ENCODE measurements at places on chromosomes 16 and 17.

DNA sequence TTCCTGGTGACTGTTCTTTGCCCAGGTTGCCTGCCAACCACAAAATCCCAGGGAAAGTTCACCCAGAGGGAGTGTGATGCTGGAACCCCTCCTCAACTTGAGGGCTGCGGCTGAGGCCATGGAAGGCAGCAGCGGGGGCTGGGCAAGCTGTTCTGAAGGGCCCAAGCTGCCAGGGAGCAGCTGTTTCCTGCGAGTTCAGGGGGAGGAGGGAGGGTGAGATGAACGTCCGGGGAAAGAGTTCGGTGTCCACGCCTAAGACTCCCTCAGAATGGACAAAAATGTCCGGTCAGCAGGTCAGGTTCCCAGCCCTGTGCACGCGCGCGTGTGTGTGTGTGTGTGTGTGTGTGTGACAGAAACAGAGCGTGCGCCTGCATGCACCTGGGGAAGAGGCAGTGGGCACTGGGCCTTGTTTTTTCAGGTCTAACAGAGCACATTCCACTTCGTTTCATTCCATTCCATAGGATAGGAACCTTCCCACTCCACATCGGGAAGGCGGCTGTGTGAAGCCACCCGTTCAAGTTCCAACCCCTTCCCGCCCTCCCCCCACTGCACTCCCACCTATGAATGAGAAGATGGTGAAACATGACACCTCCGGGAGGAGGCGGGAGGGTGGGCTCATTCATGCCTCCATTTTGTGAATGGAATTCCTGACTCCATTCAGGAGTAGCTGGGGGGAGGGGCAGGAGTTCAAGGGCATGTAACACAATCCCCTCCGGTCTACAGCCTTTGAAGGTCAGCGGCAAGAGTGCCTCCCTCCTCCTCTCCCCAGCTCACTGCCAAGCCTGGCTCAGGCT, 15.7 kb downstream of the ETV4 start:
- DNase-seq: no peak

- no peak for DNase-seq
These were observed 125.8 kb upstream of the TMEM97 start for GRCh38 chr17:28193241-28193640.

DNA sequence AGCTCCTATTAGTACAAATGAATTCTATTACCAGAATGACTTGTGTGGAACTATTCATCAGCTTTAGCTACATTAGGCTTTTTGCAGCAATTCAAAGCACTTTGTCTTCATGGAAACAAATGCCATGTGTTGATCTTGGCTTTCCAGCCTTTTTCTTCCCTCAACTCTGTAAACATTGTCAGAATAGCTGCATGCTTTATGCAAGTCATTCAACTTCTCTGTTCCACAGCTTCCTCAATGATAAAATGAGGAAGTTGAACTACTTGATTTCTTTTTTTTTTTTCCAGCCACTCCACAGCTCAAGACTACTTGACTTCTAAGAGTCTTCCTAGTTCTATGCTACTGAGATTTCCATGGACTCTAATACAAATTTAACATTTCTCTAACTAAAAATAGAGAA, 41.1 kb downstream of the KIAA0753 start:
- DNase-seq: no peak

- DNase-seq: no peak
These were observed 104.4 kb downstream of the IRX5 start for GRCh38 chr16:55035029-55035428.

- no peak for DNase-seq
These were observed 4.7 kb upstream of the CHMP6 start for GRCh38 chr17:80986816-80987475.

DNA sequence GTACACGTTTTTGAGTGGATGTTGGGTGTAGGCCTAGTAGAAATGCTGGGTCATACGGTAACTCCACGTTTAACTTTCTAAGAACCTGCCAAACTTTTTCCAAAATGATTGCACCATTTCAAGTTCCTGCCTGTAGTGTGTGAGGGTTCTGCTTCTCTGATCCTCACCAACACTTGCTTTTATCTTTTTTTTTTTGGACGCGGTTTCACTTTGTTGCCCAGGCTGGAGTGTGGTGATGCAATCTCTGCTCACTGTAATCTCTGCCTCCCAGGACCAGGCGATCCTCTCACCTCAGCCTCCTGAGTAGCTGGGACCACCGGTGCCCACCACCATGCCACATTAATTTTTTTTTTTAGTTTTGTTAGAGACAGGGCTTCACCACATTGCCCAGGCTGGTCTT, 23.5 kb downstream of the ZNF750 start:
- no peak for DNase-seq

- DNase-seq: no peak
These were observed at the start of gene TNFRSF17 for GRCh38 chr16:11964761-11965551. TSS of gene TNFRSF17 (plus strand) at chr16:11965210. CDS start at chr16:11965325, 115 bp downstream.

DNA sequence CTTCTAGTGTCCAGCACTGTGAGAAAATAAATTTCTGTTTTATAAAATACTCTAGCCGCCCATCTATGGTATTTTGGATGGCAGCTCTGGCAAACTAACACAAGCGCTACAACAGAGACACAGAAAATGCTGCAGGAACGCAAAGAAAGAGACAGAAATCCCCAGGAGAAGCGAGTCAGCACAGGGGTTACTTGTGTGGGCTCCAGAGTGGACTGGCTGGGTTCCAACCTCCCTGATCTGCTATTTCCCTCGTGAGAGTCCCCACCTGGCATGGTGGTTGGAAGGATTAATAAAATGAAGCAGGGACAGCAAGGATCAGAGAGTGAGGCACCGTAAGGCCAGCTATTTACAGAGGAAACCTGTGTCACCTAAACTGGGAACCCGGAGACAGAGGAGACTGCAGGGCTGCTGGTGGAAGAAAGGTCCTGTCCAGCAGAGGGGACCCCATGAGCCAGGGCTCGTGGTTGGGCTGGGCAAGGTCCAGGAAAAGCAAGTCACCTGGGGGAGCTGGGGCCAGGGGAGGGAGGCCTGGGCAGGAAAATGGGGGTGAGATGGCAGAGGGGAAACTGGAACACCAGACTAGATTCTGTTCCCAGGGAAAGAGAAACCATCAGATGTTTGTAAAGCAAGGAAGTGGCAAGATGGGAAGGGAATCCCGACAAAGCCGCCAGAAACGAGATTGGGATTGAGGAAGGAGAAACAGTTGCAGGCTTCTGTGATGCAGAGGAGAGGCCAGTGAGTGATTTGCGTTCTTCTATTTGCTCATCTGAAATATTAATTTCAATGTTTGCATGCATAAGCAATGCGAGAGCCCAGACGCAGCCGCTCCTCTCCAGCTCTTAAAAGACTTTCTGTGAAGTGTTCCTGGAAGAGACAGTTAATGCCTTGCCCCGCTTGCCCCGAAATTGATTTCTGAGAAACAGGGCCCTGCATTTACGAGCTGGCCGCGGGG, 63.0 kb upstream of the TEKT3 start:
- no peak for DNase-seq

DNA sequence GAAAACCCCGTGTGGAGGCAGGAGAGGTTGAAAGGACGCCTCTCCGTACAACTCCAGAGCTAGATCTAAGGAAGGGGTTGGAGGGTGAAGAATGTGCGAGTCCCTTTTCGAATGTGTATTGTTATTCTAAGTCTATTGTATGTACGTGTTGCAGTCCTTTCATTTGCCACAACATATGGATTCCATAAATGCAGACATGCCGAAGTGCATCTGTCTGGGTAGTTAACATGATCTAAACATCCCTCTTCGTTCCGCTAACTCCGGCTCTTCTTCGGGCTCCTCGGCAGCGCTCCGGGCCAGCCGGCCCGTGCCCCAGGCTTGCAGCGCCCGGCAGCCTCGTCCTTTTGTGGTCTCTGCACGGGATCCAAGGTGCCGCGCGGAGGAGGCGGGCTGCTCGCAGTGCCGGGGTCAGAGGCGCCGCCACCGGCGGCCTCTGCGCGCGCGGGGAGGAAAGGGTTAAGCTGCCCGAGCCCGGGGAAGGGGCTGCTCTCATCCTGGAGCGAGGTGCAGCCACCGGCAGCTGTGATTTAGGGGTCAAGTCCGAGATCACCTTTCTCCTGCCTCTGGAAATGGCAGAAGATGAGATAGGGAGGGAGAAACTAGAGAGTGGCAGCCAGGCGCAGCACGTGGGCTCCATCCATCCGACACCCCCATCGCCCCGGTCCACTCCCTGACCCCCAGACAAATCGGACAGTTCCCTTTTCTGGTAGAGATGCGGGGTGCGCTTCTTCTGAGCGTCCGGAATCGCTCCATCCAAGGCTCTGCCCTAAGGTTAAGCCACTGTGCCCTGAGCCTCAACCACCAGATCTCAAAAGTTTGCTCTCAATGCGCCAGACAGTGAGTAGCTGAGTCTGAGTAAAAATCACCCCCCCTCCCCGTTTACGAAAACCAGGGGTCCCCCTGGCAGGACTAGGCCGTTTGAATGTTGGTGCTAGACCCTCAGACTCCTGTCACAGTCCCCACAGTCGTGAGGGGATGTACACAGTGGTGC, 15.1 kb upstream of the ZFHX3 start:
- no peak for DNase-seq

DNA sequence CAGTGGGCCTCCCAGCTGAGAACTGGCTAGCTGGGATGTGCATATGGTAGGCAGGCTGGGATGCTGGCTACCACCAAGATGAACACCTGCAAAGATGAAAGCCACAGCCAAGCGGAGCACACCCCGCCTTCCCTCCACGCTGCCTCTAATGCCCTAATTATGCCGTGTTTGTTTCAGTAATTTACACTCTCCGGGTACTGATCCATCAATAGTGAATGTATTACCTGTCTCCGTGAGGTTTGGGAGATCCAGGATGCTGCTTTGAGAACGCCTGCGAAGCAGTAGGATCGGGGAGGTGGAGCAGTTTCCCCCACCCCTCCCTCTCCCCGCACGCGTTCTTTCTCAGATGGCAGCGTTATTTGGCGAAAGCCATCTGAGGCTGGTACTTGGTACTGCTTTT, 28.9 kb upstream of the GSE1 start:
- no peak for DNase-seq

- no peak for DNase-seq
These were observed 33.9 kb downstream of the CYB5D2 start for GRCh38 chr17:4176808-4177472.

GRCh38 chr16:83338941-83339340, 468.8 kb upstream of the HSBP1 start:
- no peak for DNase-seq

GRCh38 chr17:82385559-82386254, 14.1 kb downstream of the UTS2R start:
- DNase-seq: no peak

DNA sequence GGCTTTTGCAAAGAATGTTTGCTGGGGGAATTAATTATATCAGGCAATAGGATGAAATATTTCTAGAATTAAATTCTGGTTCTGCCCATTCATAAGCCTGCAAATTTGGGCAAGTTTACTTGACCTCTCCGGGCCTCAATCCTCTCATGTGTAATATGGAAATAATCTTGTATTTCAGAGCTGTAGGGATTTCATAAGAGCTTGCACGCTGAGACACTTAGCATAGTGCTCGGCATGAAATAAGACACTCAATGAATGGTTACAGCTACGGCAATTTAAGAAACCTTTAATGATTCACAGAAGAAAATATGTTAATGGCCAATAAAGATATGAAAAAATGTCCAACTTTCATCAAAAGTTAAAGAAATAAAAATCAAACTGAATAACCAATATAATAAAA, 40.6 kb upstream of the PITPNM3 start:
- DNase-seq: no peak

- no peak for DNase-seq
These were observed 9.4 kb downstream of the MAP3K3 start for GRCh38 chr17:63631626-63632025.

- DNase-seq: no peak
These were observed 48.5 kb downstream of the CDH13 start for GRCh38 chr16:82675300-82675699.

DNA sequence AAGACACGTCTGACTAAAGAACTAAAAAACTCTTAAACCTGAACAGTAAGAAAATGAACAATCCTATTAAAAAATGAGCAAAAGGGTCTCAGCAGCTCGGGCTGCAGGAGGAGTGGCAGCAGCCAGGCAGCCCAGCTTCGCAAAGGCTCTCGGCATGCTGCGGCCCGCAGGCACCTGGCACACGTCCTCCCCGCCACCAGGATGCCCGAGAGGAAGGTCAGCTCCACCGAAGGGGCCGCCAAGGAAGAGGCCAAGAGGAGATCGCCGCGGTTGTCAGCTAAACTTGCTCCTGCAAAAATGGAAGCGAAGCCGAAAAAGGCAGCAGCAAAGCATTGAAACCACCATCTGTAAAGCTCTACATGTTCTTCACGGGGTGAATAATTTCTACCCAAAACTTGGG, 173.5 kb downstream of the BCAS3 start:
- DNase-seq: no peak

GRCh38 chr16:72287649-72288048, 115.7 kb upstream of the PMFBP1 start:
- no peak for DNase-seq

DNA sequence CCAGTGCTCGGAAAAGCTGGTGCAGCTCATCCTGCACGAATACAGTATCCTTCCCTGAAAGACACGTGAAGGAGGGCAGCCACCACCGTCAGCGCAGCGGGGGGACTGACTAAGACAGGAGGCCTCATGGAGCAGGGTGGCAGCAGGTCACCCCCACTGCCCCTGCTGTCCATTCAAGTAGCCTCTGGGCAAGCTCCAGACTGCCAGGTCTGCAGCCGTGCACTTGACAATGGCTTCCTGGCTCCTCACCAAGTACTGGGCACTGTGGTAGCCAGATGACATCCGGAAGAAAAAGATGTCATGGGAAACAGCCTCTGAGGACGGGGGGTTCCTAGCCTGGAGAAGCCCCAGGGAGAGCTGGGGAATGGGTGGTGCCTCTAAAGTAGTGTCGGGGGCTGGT, 7.9 kb upstream of the MYO15A start:
- no peak for DNase-seq

DNA sequence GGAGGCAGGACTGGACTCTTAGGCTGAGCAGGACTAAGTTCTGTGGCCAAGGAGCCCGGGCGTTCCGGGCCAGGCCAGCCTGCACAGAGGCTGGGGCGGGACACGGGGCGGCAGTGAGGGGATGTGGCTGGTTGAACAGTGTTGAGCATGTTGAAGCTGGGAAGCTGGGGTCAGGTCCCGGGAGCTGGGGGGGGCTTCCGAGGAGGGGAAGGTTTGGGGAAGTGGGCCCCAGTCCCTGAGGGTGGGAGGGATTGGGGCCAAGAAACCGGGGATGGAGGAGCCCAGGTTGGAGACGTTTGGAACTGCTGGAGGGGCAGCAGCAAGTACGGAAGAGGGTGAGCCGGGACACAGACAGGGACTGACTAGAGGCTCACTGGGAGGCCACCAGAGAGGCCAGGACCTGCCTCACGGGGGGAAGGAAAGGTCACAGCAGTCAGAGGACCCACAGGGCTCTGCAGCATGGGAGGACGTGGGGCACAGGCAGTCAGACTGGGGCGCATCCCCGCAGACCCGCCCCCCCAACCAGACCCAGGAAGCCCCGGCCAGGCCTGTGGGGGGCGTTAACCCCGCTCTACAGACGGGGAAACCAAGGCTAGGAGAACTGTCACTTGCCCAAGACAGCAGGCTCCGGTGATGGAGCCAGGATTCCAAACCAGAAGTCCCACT, 9.5 kb downstream of the TAX1BP3 start:
- no peak for DNase-seq

- DNase-seq: no peak
These were observed 94.7 kb upstream of the MPHOSPH6 start for GRCh38 chr16:82264756-82265155.

- no peak for DNase-seq
These were observed 115.7 kb upstream of the KCNJ16 start for GRCh38 chr17:69959283-69959682.

Measured in T-helper 2 cell (primary cell).